ENCODE measurements at places on chromosomes 12 and 14.
A peak's percentile ranks its signal among the peaks of the same experiment; 100 is the strongest.

DNA sequence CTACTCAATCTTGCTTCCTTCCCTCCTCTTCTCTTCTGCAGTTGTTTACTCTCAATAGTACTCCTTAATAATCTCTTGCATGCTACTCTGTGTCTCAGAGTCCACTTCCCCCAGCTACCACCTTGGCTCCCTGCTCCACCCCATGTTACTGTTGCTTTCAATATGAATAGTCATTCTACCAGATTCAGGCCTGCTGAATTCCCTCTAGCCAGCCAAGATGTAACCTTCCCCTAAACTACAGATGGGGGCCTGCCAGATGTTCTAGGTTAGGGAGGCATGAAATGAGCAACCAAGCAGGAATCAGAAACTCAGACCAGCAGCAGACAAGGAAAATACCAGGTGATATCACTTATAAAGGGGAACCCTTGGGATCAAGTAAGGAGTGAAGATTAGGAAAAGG, 392.1 kb upstream of the DDHD1 start:
- DNase-seq, result no peak

- DNase-seq, result no peak
Measured at GRCh38 chr12:47156167-47156736, 76.5 kb upstream of the AMIGO2 start.

GRCh38 chr14:36666416-36667206, 5.0 kb downstream of the PAX9 start:
- no peak for DNase-seq

DNA sequence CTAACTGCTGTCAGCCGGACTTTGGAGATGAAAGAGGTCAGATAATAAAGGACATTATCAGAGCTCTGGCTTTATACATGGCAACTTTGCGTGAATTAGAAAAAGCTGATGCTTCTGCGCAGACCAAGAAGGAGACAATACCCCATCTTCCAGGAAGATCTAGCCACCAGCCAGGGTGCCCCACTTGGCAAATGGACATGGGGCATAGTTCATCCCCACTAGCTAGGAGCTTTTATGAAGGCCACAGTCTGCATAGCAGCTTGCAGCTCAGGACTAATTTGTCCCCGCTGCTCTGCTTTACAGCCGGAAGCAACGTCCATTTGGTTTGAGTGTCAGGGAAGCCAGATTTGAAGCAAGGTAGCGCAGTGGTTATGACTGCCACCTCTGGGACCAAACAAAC, 101.0 kb downstream of the TMEM132C start:
- DNase-seq, result no peak

DNA sequence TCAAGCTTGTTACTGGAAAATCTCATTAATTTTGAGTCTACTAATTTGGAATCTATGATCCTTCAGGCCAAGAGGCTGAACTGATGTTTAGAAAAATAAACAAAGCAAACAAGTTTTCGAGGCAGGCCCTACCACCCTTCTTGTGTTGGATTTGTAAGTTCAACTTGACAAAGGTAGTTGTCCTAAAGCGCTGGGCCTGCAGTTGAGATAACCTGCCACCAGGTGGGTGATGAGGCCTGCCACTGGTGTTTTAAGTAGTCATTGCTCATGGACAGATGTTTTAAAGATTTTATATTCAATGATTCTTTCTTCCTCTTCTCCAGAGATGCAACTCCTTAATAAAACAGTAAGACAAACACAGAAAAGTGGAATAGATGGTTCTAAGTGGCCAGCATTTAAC, 19.4 kb downstream of the ACVRL1 start:
- peak; percentile 63 for DNase-seq

GRCh38 chr12:48717252-48717695, 767 bp upstream of the CCNT1 start:
- DNase-seq, result no peak

- DNase-seq, result no peak
Measured at GRCh38 chr12:14961466-14962152, at the start of gene ARHGDIB. Gene ARHGDIB (minus strand): TSS chr12:14961601. CDS start chr12:14950712, 10,889 bp downstream.

GRCh38 chr12:90969346-90969745, 14.4 kb upstream of the CCER1 start:
- no peak for DNase-seq

- DNase-seq, result no peak
Measured at GRCh38 chr12:118727979-118728366, 253.4 kb upstream of the SRRM4 start.

DNA sequence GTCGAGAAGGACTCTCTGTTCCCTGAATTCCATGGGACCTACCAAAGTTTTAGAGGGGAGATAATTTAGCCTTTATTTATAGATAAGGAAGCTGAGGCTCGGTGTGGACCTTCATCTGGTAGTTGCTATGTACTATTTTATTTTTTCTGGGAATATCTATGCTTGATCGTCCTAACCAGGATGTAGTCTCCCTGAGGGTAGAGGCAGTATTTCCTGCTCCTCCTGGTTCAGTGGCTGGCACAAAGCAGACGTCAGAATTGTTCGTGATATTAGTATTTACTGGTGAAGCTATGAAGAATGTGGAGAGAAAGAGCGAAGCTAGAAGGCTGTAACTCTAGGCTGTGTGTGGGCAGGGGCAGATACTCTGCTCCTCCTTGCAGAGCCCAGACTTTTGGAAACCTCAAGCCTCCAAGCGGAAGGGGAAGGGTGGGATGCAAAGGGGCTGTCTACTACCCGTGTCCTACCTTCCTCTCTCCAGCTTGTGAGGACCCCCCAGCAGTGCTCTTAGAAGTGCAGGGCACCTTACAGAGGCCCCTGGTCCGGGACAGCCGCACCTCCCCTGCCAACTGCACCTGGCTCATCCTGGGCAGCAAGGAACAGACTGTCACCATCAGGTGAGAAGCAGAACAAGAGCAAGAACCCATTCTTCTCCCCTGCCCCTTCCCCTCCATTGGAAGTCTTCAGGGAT, 1.4 kb downstream of the LRP10 start:
- no peak for DNase-seq

- peak; percentile 50 for DNase-seq
Measured at GRCh38 chr12:9648701-9649531, 20.6 kb upstream of the CLEC2D start.

GRCh38 chr14:20873370-20874177, 17.6 kb upstream of the RNASE3 start:
- no peak for DNase-seq

DNA sequence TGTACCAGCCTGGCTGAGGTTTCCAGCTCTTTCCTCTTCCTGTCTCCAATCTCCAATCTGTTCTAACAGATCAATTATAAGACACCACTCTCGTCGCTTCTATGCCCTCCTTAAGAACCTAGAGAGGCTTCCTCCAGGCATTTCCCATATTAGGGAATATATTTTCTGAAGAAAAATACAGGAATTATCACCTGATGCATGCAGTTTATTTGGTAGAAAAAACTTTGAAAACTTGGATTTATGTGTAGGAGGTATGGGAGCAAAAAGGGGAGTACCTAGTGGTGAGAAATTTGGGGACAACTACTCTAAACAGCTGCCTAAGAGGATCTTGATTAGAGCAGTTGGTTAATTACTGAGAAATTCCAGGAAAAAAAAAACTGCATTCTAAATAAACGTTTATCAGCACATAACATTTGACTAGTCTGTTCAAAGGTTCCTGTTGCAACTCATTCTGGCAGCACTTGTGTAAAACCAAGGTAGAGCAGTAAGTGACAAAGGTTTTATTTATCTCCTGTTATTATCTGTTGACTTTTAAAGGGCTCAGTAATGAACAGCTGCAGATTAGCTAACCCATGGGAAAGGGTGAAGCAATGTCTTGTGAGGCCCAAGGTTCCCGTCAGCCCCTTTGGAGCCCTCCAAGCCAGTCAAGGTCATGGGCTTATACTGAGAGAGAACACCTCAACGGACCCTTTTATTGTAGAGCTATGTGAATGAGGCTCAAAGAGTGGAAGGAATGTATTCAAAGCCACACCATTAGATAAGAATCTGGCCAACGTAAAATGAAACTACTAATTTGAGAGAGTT, 36.4 kb upstream of the NR1H4 start:
- peak; percentile 20 for DNase-seq

GRCh38 chr12:96445691-96446583, 43.4 kb upstream of the CFAP54 start:
- no peak for DNase-seq

DNA sequence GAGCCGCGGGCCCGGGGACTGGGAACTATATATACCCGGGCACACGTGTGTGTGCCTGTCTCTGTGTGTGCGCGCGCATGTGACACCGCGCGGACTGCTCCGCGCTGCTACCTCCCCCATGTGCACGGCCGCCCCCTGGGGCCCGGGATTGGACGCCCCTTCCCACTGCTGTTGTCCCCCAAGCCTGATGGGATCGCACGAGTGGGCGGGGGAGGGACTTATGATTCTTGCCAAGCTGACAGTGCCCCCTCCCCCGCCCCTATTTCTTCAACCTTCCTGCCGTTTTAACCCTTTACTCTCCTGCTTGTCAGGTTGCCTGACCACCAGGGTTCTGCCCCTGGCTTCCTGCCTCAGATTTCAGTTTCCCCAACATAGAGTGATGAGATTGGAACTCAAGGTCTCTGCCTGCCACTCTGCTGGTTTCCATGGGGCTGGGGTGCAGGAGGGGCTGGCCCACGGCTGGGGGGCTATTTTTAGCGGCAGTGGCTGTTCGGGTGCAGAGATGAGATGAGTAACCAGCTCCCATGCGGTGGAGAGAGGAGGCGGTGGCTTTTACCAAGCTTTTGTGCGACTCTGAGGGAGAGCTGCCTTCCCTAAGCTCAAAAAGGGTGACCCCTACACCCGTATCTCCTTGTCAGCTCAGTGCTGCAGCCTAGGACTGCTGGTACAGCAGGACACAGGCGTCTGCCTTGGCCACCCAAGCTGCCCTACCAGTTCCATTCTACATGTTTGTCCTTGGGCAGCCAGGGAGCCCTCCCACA, at the start of gene DDN:
Gene DDN, minus strand, starts transcription at position 5 of the 761 bp plus-strand sequence. CDS start 88 bp downstream, outside the sequence.
- DNase-seq, result peak; percentile 85

DNA sequence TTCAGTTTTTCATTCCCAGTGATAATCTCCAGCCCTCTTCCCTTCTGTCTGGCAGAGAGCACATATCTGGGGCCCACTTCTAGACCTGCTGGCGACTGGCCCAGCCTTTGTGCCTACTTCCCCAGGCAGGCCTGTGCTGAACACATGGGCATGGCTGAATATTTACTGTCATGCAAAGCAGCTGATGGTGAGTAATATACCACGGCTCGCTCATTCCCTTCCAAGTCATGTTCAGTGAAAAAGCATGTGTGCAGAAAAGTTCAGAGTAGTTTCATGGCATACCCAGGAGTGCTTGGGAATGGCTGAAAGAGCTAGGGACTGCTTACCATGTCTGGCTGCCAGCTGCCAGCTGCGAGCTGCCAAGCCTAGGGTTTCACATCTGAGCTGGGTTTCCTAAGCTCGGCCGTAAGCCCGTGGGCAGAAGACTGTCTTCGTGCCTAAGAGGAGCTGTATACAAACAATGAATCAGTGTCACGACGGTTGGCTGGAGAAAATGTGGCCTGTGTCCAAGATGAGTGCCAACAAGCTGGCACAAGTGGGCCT, 179.9 kb upstream of the PELI2 start:
- DNase-seq, result peak; percentile 84

GRCh38 chr12:52082988-52083637, 3.6 kb downstream of the SMIM41 start:
- no peak for DNase-seq

DNA sequence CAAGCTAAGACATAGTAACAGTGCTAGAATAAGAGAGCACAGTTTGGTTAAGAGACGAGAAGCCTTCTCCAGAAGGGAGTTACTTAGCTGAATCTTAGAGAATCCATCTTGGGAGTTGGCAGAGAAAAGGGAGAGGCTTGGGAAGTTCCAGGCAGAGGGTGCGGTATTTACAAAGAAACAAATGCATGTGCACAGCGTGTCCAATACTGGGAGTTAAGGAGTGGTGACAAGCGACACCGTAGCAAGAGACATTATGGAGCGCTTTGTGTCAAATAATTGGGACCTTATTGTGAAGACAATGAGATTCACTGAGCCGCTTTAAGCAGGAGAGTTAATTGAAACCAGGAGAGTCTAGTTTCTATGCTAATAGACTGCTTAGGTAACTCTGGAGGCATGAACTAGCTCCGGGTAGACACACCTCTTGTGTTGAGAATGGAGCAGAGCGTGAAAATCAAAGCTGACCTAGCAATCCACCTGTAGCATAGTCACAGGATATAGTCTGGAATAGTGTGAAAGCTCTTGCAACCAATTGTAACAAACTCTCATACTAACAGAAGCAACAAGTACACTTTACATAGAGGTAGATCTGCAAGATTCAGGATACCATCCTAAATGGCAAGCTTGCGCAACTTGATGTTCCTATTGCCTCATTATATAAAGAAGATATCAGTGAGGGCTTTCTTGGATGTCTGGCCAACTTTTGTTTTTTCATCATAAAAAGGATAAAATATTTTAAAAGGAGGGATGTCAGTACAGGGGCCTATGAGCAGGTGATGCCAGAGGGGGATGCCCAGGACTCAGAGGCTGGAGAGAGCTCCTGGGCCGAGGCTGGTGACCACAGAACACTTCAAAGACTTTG, 5.3 kb downstream of the ALDH1L2 start:
- no peak for DNase-seq

DNA sequence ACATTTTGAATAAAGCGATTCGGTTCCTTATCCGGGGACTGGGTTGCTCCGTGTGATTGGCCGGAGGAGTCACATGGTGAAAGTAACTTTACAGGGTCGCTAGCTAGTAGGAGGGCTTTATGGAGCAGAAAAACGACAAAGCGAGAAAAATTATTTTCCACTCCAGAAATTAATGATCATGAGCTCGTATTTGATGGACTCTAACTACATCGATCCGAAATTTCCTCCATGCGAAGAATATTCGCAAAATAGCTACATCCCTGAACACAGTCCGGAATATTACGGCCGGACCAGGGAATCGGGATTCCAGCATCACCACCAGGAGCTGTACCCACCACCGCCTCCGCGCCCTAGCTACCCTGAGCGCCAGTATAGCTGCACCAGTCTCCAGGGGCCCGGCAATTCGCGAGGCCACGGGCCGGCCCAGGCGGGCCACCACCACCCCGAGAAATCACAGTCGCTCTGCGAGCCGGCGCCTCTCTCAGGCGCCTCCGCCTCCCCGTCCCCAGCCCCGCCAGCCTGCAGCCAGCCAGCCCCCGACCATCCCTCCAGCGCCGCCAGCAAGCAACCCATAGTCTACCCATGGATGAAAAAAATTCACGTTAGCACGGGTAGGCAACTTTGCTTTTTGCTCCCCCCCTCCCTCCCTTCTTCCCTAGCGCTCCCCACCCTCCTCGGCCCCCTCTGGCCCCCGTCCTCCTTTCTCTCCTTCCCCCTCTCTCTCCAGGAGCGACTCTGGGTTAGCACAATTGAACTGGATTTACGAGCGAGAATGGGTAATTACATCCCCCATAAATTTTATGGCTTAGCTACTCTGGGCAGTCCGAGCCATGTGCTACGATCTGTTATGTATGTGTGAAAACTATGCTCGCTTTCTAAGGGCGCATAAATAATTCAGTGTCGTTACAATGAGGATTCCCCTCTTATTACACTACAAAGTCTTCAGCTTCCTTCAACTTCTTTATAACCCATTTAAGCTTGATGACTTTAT, at the start of gene HOXC4:
Gene HOXC4, plus strand, starts transcription at position 85 of the 991 bp plus-strand sequence. Its CDS starts 88 bp downstream, at position 173.
- DNase-seq, result peak; percentile 68

- peak; percentile 80 for DNase-seq
Measured at GRCh38 chr14:104865081-104865630, at the start of gene CEP170B. Gene CEP170B (plus strand): TSS chr14:104865268. CDS start chr14:104868451, 3,183 bp downstream.

GRCh38 chr12:28223025-28223554, 32.8 kb downstream of the CCDC91 start:
- peak; percentile 8 for DNase-seq

- no peak for DNase-seq
Measured at GRCh38 chr12:40691913-40692764, at the start of gene CNTN1. Gene CNTN1 (plus strand): TSS chr12:40692439.

All from NCI-H526 (cell line).